ENCODE measurements at places on chromosomes 3 and 15.

- no peak for DNase-seq
Measured at GRCh38 chr3:141367038-141367730, 1.1 kb upstream of the ZBTB38 start.

DNA sequence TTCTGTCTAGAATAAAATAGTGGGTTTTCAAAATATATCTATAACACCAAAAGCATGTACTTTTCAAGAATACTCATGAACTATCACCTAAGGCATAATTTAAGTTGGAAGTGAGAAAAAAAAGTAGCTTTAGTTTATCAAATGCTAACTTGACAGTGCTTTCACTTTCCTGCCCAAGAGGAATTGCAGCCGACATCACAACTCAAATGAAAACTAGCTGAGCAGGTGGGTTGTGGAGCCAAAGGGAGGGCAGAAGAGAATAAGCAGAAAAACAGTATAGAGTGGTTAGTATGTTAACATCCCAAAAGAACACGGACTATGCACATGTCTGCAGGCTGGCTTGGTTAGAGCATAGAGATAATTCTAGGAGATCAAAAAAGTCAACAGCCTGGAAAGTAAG lies 120.9 kb downstream of the NEDD4 start:
- DNase-seq, result no peak

- DNase-seq, result no peak
Measured at GRCh38 chr15:25469377-25469776, 30.6 kb upstream of the UBE3A start.

GRCh38 chr3:188204526-188204925 lies 50.6 kb downstream of the LPP start:
- no peak for DNase-seq

DNA sequence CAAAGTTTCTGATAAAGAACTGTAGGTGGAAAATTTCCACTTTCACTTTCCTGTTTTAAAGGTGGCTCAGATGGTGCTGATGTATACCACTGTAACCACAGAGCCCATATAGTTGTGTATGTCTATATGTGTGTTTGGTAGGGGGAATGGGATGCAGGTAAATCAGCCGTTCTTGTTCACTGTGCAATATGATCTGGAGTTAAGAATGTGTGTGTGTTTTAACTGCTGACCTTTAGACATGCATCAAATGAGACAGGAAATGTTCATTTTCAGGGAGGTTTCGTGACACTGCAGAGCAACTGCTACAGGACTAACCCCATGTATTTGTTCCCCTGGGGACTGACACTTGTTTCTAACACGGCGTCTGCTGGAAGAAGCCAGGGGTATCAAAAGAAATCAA lies 180.5 kb downstream of the TAFA4 start:
- no peak for DNase-seq

DNA sequence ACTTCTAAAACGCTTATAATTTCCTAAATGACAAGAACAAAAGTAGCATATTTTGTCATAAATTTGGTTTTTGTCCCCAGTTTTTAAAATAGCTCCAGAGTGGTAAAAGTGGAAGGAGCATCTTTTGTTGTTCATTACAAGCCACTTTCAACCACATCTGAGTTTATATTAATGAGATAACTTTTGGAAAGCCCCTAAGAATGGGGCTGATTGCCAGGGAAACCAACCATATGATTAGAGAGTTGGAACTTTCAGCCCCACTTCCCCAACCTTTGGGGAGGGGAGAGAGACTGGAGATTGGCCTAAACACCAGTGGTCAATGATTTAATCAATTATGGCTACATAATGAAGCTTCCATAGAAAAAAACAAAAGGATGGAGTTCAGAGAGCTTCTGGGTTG lies 57.4 kb downstream of the CPA3 start:
- DNase-seq, result no peak

- DNase-seq, result no peak
Measured at GRCh38 chr3:101182734-101183133, 137.6 kb downstream of the IMPG2 start.

GRCh38 chr3:128942161-128942952 lies 51.5 kb downstream of the CFAP92 start:
- no peak for DNase-seq

- no peak for DNase-seq
Measured at GRCh38 chr3:123031051-123031450, 3.5 kb upstream of the SEMA5B start.

- DNase-seq, result no peak
Measured at GRCh38 chr3:25557694-25558093, 107.0 kb downstream of the TOP2B start.

DNA sequence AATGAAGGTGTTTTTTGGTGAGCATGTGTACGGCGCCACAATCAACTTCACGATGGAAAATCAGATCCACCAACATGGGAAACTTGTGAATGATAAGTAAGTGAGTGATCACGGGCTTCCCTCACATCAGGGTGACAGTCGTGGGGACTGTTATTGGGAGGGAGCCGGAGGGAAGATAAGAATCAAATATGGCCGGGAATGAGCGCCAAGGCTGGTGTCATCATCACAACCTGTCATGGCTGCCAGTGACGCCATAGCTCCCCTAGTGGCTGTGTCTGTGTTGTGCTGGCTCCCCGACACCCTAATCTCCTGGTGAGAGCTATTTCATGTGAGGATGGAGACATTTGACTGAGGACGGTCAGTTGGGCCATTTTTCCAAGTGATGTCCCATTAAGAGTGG lies 168.5 kb downstream of the SV2B start:
- no peak for DNase-seq

- no peak for DNase-seq
Measured at GRCh38 chr3:169660709-169661360, 2.7 kb downstream of the MECOM start.

DNA sequence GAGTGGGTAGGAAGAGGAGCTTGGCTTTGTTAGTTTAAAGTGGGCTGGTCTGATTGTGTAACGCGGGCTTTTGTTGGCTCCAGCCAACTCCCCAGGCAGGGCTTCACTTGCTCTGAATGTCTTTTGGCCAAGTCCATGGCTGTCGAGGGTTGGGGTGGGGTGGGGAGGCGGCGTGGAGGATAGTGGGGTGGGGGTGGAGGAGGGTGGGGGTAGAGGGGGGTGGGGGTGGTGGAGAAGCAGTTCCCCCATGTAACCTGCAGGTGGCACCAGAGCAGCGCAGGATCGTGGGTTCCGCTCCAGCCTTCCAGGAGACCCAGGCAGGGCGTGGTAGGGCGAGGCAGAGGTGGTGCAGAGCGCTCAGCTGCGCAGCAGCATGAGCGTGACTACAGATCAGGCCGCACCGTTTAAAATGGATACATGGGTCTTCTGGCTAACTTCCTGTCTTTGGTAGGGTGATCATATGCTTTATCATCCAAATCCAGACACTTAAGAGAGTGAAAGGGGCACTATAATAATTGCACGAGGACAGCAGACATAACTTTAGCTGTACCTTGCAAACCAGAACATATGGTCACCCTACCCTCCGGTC lies 28.3 kb downstream of the GOLGA6A start:
- peak; percentile 25 for DNase-seq

GRCh38 chr15:85500729-85501128 lies 120.3 kb downstream of the AKAP13 start:
- DNase-seq, result no peak

All from activated CD8-positive, alpha-beta memory T cell treated with anti-CD3 and anti-CD28 coated beads for 4 hours (primary cell).